Activated naive CD4-positive, alpha-beta T cell treated with anti-CD3 and anti-CD28 coated beads for 36 hours (primary cell): ENCODE measurements at places on chromosomes 12 and 14. TPM values are rescaled to one million over a fixed set of nuclear protein-coding genes. Genes with fewer than 3 reads are reported as not detected.

The TEAD4 gene
- 3.7 TPM for total RNA-seq

The ASCL4 gene
- not detected for total RNA-seq

The SALL2 gene
- 4.1 TPM for total RNA-seq

The CLECL1 gene
- total RNA-seq: 1.9 TPM

DNA sequence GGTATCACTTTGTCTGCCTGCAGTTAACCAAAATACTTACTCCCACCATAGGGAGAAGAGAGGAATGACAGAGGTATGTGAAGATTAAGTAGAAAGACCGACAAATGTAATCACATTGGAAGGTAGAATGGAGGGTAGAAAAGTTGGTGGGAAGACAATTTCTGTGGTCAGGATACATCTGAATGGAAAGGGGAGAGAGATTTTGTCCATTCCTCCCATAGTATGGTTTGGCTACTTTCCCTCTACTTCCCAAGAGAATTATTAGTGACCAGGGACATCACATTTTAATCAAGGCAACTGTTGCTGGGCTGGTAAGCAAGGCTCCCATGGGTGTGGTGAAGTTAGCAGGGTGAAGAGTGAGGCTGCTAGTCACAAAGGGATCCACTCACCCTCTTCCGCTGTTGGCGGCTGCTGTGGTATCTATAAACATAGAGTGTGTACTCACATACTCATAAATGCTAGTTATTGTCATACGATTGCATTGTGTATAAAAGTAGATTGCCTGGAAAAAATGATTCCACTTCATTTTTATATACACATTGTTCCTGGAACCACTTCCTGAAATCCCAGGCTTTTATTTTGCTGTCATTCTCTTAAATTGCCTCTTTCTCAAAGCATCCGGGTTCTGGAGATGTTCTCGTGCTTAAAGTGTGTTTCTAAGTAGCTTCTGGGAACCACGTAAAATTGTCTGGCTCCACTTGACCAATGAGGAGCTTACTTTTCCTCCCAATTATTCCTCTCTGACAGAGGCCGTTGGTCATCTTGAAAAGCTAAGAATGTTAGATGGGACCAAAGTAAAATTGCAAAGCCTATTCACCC, 413.1 kb downstream of the ZFP36L1 start:
- no peaks in the 10 kb centered on the region for H3K36me3 ChIP-seq
- H3K4me1 ChIP-seq: peaks cover 45% of the 10 kb centered on the region
- no peak overlapping the region for H3K4me3 ChIP-seq
- H3K27me3 ChIP-seq: no peaks in the 10 kb centered on the region
- DNase-seq: peak; percentile 45

- peaks cover 4% of the 10 kb centered on the region for H3K27me3 ChIP-seq
- DNase-seq: no peak
- no peaks in the 10 kb centered on the region for H3K36me3 ChIP-seq
- H3K4me1 ChIP-seq: no peaks in the 10 kb centered on the region
Observed at GRCh38 chr14:78178071-78178470, 7.9 kb downstream of the NRXN3 start.

GRCh38 chr12:100448656-100449055, 25.0 kb upstream of the NR1H4 start:
- no peak overlapping the region for H3K27ac ChIP-seq
- no peak for DNase-seq
- H3K4me3 ChIP-seq: no peak overlapping the region
- peaks cover 21% of the 10 kb centered on the region for H3K27me3 ChIP-seq
- no peaks in the 10 kb centered on the region for H3K36me3 ChIP-seq

DNA sequence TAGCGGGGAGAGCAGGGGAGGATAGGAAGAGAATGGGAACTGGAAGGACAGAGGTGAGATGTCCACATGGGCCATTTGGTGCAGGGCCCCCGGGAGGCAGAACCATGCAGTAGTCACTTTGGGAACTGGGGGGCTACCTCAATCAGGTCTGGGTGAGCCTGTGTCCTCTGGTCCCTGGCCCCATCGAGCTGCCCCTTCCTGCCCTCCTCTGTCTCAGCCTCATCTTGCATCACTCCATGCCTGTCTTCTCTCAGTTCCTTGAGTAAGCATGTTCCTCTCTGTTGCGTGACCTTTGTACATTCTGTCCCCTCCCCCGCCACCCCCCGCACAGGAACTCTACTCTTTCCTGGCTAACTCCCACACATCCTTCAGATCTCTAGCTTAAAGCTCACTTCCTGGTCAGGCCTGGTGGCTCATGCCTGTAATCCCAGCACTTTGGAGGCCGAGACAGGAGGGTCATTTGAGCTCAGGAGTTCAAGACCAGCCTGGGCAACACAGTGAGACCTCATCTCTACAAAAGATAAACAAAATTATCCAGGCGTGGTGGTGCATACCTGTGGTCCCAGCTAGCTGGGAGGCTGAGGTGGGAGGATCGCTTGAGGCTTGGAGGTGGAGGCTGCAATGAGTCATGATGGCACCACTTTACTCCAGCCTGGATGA, 23.2 kb downstream of the FOS start:
- DNase-seq: peak; percentile 64
- H3K27me3 ChIP-seq: no peaks in the 10 kb centered on the region
- no peak overlapping the region for H3K4me3 ChIP-seq
- peaks cover 21% of the 10 kb centered on the region for H3K4me1 ChIP-seq
- H3K27ac ChIP-seq: peak overlapping the region; percentile 51

DNA sequence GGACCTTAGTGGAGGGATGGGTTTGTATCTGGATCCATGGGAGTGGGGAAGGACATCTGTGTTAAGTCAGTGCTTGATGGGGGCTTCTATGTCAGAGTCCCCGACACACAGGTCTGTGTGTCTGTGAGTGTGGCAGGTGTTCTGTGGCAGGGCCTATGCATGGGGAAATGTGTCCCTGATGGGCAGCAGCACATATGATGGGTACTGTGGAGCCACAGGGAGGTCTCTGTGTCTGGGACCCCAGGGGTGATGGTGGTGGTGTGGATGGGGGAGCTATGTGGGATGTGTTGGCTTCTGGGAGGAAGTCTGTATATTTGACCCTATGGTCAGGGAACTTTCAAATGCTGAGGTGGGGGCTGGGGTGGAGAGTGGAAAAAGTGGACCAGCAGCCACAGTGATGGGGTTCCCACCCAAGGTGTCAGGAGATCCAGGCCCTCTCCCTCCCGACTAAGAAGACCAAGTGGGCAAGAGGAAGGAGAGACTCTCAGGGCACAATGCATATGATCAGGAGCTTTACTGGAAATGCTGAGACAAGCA, 16.5 kb downstream of the KRT7 start:
- H3K27ac ChIP-seq: no peak overlapping the region
- no peaks in the 10 kb centered on the region for H3K36me3 ChIP-seq
- no peak for DNase-seq

DNA sequence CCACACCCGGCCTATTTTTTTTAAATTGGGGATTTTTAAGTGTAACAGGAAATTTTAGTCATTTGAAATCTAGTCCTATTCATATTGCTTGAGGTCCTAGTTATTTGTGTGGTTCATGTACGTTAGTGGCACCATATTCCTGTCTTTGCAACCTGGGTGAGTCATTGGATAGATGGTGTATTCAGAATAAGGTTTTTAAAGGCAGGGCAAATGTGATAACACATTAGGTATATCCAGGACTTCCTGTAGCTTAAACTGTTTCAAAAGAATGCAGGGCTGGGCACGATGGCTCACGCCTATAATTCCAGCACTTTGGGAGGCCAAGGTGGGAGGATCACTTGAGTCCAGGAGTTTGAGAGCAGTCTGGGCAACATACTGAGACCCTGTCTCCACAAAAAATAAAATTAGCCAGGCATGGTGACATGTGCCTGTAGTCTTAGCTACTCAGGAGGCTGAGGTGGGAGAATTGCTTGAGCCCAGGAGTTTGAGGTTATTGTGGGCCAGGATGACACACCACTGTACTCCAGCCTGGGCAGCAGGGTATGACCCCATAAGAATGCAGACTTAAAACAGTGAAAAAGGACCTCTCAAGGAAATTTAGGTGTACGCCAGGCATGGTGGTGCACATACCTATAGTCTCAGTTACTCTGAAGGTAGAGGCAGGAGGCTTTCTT, 8.1 kb downstream of the ATP6V0A2 start:
- H3K27me3 ChIP-seq: no peaks in the 10 kb centered on the region
- peaks cover 11% of the 10 kb centered on the region for H3K36me3 ChIP-seq
- no peak for DNase-seq
- H3K4me1 ChIP-seq: peaks cover 33% of the 10 kb centered on the region

DNA sequence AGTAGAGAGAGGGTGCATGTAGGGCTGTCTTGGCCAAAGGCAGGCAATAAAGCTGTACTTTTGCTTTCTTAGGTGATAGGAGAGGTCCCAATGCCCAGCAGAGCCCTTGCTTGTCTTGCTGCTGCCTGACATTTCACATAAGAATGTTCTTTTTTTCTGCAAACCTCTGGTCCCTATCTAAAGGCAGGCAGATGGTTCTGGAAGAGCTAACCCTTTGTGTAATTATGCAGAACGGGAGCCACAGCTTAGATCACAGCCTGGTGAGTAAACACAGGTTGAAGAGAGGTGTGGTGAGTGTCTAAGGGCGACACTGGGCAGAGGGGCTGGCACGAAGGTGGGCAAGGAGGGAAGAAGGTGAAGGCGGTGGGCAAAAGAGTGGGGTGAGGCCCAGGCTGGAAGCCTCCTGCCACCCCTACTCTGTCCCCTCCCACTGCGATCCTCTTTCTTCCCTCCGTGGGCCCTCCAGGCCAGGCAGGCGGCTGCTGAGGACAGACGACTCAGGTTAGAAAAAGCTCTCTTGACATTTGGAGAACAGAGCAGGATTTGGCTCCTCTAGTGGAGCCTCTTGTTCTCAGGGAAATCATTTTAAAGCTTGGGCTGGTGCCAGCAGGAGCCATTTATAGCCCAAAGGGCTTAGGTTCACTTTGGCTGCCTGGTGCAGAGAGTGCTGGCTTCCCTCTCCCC, 42.8 kb downstream of the PRMT8 start:
- DNase-seq: no peak
- H3K4me3 ChIP-seq: no peak overlapping the region
- peaks cover 4% of the 10 kb centered on the region for H3K27me3 ChIP-seq
- no peaks in the 10 kb centered on the region for H3K4me1 ChIP-seq
- H3K36me3 ChIP-seq: no peaks in the 10 kb centered on the region
